ENCODE measurements at places on chromosomes 16 and 17. TPM values are rescaled to one million over a fixed set of nuclear protein-coding genes. Genes with fewer than 3 reads are reported as not detected.

GRCh38 chr17:71163121-71163812 is 957.6 kb upstream of the SOX9 start:
- no peak for DNase-seq

- no peak for DNase-seq
Observed at GRCh38 chr16:74997042-74997491, 1.8 kb upstream of the ZNRF1 start.

CCDC144A gene
- total RNA-seq = 6.6 TPM

DNA sequence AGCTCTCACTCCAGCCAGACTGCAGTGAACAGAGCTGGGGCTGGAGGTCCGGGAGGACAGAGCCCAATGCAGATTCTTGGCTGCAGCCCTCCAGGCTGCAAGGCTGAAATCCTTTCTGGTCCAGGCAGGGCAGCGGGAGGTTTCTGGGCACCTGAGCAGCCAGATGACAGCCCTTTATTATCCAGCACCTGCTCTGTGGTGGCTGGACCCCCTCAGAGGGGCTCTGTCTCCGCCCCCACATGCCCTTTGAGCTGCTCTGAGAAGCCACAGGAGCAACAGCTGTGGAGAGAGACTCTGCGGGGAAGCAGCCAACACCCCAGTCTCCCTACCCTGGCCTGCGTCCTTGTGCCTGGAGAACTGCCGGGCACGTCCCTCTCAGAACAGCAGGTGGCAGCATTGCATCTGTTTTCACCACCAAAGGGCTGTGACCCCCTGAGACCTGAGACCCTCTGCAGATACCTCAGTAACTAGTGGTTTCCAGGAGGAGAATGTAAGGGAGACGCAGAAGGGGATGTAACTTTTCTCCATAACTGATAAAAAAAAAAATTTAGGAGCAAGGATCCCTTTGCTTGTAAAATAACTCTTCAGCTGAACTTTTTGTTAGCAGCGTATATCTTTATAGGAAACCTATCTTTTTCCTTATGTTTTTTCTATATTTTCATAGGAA is 3.7 kb upstream of the CNP start:
- DNase-seq = peak; percentile 75
